Activated T-helper 2 cell treated with anti-CD3 and anti-CD28 coated beads, Interferon-gamma antibody, Interleukin-2, Interleukin-4, amounts not matched to agents 10 μg/mL and 5 μg/mL and 100 μg/mL, durations not matched to agents 14 hours and 24 hours and 36 hours (primary cell): ENCODE measurements at places on chromosomes 6 and 20.

DNA sequence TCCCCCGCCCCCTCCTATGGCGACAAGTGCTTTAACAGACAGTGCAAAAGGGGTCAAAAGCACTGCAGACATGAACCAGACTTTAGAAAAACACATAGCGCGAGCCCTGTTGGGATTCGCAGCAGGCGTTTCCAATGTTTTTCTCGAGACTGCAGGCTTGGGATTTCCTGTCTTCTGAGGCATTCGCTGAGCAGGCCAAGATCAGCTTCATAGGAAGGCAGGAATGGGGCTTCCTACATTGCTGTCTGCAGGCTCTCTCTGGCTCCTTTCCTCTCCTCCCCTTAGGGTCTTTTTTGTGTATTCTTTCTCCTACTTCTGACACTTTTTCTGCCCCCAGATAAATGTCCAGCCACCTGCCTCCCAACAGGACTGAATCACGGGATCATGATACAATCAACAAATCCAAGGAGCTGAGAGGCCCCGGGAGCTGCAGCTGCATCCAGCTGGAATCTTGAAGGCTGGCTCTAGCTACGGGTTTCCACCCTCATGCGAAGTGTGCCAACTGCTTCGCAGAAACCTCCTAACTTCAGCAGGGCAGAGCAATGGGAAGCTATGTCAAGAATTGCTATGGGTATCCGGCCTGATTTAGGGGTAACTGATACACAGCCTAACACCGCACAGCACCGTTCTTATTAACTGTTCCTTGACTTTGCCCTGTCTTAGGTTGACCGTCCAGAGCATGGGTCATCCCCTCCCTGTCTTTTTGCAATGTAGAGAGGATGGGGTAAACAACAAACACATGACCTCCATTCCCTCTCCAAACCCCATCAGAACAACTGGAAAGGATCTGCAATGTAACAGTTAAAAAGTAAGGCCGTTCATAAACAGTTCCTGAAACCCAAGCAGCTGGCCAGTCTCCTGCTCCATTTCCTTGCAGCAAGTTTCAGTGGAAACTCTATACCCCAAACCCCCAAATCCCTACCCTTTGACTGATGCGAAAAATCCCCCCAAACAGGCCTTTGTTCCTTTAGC lies 31.5 kb downstream of the SNX5 start:
- peaks cover 17% of the 10 kb centered on the region for H3K4me1 ChIP-seq
- peaks cover 21% of the 10 kb centered on the region for H3K36me3 ChIP-seq
- H3K27me3 ChIP-seq: no peaks in the 10 kb centered on the region
- H3K4me3 ChIP-seq: no peak overlapping the region

DNA sequence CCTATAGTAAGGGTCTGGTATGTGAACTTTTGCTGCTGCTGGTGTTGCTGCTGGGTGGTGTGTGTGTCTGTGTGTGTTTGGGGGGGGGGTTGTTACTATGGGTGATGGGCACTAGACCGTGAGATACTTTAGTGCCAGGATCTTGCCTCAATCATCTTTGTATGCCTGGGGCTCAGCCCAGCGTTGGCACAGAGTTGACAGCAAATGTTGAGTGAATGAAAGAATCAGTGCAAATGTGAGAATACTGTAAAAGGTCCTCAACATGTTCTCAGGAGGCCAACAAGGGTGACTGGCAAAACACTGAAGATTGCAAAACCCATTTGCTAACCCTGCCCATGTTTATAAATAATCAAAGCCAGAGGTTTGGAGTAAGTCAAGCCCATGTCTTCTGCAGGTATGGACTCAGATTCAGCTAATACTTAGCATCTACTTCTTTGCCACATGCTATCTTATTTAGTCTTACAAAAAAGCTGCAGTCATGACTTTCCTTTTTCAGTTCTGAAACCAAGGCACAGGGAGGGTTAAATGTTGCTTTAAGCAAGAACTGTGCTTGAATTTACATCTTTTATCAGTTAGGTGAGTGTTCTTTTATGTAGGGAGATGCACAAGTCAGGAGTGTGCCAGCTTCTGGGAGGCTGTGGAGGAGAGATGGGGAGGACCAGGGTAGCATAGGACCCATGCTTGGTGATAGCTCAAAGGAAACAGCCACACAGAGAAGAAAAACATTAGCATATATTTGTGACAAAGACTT lies 125.3 kb upstream of the SPACA1 start:
- H3K4me3 ChIP-seq: no peak overlapping the region
- peaks cover 22% of the 10 kb centered on the region for H3K4me1 ChIP-seq
- H3K36me3 ChIP-seq: no peaks in the 10 kb centered on the region
- H3K27ac ChIP-seq: peak overlapping the region; percentile 30
- peaks cover 10% of the 10 kb centered on the region for H3K27me3 ChIP-seq

DNA sequence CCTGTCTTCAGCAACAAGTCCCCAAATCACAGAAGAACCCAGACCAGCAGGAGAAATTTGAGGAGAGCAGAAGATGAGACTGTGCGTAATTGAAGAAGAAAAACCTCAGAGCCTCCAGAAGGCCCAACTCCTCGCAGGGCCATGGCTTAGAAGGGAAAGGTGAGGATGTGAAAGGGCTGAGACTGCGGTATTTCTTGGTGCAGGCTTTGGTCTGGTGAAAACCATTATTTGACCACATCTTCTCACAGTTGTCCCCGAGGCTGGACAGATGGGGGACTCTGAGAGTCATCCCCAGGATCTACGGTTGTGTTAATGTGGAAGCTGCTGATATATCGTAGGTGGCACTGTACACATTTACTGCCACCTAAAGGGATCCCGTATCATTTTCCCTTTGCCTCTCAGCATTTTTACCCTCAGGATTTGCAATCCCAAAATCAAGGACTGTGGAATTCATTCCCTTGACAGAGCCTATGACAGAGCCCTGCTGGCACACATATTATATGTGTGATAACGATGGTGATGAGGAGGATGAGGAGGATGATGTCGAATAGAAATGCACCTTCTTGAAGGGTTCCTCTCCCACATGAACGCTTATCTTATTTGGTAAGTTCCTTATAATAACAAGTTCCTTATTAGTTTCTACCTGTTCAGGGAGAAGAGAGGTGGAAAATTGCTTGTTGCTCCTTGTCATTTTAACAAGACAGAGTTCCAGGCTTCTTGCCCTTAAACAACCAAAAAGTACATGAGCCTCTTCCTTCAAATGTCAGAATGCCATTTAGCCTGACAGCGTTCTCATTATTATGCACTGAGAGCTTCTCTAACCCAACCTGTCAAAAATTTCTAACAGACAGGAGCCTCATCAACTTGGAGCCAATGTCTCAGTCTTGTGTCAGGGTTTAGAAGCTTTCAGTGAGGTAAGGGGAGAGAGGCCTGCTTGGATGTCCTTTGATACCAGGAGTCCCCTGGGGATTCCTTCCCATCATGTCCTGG lies 135.8 kb downstream of the PXDC1 start:
- H3K4me1 ChIP-seq: no peaks in the 10 kb centered on the region
- H3K4me3 ChIP-seq: no peak overlapping the region
- no peak for DNase-seq

GRCh38 chr20:23023621-23024177 lies 11.4 kb upstream of the SSTR4 start:
- no peak overlapping the region for H3K4me3 ChIP-seq
- H3K27ac ChIP-seq: no peak overlapping the region
- H3K4me1 ChIP-seq: no peaks in the 10 kb centered on the region

DNA sequence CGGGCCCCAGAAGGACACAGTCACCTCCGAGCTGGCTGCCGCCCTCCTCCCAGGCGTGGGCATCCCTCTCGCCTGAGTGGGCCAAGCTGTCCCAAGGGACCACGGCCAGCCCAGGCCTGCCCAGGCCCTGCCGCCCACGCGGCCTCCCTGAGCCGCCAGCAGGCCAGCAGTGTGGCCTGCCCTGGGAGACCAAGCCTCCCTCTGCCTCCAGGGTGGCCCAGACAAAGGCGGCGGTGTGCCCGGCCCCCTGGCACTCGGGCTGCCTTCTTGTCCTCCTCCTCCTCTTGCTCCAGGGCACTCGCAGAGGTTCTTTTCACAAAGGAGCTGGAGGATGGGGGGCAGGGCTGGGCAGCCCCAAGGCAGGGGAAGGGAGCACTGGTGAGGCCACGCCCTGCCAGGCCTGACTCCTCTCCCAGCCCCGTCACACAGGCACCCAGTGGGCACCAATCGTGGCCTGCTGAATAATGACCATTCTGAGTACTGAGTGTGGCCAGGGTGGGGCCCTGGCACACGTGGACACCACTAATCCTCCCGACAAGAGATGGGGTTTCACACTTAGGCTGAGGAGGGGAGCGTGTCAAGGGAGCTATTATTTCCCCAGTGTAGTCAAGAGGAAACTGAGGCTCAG lies 25.3 kb downstream of the NOL4L start:
- H3K27me3 ChIP-seq: no peaks in the 10 kb centered on the region
- H3K27ac ChIP-seq: no peak overlapping the region
- H3K4me1 ChIP-seq: peaks cover 4% of the 10 kb centered on the region

- DNase-seq: no peak
- peak overlapping the region; percentile 30 for H3K4me3 ChIP-seq
- peaks cover 27% of the 10 kb centered on the region for H3K4me1 ChIP-seq
- H3K36me3 ChIP-seq: peaks cover 6% of the 10 kb centered on the region
- H3K27ac ChIP-seq: no peak overlapping the region
- H3K27me3 ChIP-seq: peaks cover 74% of the 10 kb centered on the region
These were observed 492 bp upstream of the RNF39 start for GRCh38 chr6:30075790-30076732.

DNA sequence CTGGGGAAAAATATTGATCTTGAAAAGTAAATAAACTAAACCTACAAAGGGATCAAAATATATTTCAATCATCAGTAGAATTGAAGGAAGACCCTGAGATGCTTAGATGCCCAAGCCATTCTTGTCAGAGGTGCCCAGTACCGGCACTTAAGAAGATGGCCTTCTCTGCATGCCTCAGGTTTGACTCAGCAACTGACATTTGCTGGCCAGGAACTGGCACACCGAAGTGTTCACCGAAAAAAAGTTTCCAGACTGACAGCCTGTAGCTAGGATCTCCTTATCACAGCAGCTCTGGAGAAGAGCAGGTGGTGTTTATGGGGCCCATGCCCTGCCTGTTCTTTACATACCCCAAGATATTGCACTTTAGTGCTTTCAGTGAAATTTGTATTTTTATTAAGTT lies 203.2 kb downstream of the MOXD1 start:
- no peak overlapping the region for H3K4me3 ChIP-seq
- DNase-seq: no peak
- H3K4me1 ChIP-seq: no peaks in the 10 kb centered on the region
- no peak overlapping the region for H3K27ac ChIP-seq

DNA sequence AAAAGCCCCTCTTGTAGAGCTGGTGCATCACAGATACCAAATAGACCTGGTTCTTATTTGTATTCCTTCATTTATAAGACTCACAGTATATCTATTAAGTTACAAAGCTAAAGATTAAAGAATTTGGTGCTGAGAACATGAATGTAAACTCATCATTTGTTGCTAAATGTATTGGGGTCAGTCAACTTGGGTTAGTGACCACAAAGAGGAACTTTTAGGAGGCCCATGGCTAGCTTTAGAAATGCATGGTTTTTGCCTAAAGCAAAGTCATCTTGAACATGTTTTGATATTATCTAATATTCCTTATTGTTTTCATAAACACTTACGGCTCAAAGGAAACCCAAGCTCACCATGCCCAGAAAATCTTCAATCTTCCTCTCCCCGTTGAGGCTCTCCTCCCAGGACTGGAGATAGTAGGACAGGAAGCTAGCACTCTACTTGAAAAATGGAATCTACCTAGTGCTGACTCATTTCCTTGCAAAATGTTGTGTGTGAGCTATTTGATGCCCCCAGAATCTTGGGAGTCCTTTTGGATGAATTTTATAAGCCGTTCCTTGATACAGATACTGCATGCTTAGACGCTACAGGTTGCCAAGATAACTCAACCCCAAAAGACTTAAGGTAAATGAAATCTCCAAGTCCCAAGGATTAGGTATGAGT lies 121.4 kb downstream of the BMP2 start:
- H3K36me3 ChIP-seq: no peaks in the 10 kb centered on the region
- H3K4me3 ChIP-seq: no peak overlapping the region
- H3K27ac ChIP-seq: no peak overlapping the region
- H3K4me1 ChIP-seq: no peaks in the 10 kb centered on the region

DNA sequence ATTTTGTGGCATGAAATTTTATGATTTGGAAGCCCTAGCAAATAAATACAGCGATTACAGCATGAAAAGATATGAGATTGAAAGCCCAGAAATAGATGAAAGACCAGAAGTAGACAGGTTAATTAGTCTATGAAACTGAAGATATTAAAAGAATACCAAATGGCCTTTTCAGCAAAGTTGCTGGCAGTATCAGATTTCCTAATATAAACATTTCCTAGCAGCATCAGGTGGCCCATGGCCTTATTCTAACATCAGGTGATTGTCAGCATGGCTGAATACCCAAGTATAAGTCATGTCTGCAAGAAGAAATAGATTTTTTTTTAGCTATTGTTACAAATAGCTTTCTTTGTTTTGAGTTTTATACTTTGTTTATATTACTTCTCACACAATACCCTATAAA lies 93.2 kb downstream of the CLVS2 start:
- no peak overlapping the region for H3K4me3 ChIP-seq
- DNase-seq: no peak
- H3K4me1 ChIP-seq: no peaks in the 10 kb centered on the region

DNA sequence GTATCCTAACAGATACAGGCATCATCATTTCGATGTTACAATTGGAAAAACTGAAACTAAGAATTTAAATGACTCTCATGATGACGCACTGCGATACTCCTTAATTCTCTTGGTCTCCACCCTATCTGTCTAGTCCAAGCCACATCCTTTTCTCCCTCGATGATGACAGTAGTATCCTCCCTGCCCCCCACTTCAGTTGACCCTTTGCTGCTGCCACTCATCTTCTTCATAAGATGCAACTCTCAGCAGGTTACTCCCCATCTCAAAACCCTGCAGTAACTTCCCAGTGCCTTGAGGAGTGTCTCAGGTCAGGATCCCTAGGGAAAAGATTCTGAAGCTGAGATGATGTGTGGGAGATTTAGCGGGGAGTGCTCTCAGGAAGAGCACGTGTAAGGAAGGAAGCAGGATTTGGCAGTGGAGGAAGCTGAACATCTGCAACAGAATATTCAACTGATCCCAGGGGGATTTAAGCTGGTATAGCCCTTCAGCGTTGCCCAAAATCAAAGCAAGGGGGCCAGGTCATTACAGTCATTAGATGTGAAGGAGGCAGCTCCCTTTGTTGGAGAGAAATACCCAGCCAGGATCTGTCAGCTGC lies 16.1 kb downstream of the JPH2 start:
- no peak for DNase-seq
- no peaks in the 10 kb centered on the region for H3K4me1 ChIP-seq
- no peak overlapping the region for H3K4me3 ChIP-seq
- H3K27ac ChIP-seq: no peak overlapping the region

- peaks cover 24% of the 10 kb centered on the region for H3K4me1 ChIP-seq
- peaks cover 75% of the 10 kb centered on the region for H3K36me3 ChIP-seq
- no peaks in the 10 kb centered on the region for H3K27me3 ChIP-seq
- DNase-seq: no peak
- H3K27ac ChIP-seq: no peak overlapping the region
These were observed 67.1 kb downstream of the ELOVL5 start for GRCh38 chr6:53281518-53282215.
